Muscle of leg (tissue), 16 donors: ENCODE measurements at places on chromosomes 5 and 9. TPM values are rescaled to one million over a fixed set of nuclear protein-coding genes. Genes with fewer than 3 reads are reported as not detected.

GRCh38 chr5:58080573-58080972 lies 379.3 kb downstream of the PLK2 start:
- no peak for DNase-seq

DNA sequence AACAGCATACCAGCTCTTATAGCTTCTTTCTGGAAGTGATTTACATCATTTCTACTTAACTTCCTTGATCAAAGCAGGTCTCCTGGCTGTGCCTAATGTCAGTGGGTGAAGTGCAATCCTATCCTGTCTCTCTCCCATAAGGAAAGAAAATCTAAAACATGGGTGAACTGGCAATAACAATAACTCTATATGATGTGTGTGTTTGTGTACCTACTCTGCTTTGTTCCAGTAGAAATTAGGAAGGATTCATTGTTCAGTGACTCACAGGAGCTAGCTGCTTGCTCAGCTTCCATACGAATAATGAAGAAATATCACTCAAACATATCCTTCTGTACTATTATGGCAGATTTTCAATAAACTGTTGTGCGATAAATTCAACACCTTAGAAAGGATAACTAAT lies 123.7 kb downstream of the ADGRV1 start:
- DNase-seq, result no peak

DNA sequence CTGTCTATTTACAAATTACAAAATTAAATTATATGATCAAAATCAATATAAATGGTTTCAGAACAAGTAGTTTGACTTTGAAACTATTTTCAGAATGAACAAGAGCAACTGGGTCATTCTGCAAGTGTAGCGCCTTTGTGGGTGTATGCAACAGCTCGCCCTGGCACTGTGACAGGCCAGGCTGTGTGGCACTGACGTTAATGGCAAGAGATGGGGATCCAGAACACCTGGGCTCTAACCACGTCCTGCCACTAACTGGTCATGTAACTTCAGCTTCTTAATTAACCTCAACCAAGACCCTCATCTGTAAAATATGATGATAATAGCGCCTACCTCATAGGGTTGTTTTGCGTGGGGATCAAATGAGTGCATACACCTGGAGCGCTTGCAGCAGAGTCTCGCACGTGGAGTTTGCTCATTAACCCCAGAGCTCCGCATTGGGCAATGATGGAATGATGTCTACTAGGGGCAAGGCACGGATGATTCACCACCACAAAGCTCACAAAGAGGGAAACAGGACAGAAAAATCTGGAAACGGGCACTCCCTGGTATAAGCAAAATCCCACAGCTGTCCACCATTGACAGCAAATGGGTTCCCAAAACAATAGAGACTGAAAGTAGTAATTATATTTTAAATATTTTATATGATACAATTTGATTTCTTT lies 639.4 kb downstream of the SEMA5A start:
- DNase-seq, result no peak

DNA sequence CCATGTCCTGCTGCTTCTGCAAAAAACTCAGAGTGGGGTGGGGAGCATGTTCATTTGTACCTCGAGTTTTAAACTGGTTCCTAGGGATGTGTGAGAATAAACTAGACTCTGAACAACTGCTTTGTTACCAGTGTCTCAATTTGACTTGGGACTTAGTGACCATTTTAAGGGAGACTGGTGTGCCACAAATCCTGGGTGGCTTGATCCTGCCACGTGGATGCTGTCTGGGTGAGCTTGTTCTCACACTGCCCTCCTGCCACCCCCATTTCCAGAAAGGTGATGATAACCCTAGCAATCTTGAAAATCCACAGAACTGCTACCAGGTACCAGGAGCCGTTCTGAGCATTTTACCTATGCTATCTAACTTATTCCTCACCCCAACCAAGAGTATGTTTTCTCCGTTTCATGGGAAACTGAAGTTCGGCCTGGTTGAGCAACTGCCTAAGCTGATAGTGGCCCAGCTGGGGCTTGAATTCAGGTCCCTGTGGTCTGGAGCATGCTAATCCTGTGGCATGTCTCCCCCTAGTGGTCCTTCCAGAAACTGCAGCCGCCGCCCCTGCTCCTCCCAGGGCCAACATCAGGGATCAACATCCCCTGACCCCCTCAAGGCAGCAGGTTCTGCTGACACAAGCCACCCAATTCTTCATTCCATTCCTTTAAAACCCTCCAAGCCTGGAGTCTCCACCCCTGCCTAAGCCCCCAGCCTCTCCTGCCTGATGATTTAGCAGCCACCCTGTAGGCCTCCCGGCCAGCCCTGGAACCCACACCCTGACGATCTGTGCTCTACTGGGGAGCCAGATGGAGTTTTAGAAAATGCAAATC lies 2.8 kb downstream of the IL3 start:
- peak; percentile 48 for DNase-seq

- no peak for DNase-seq
Observed at GRCh38 chr5:66351813-66352212, 207.7 kb downstream of the SREK1 start.

DNA sequence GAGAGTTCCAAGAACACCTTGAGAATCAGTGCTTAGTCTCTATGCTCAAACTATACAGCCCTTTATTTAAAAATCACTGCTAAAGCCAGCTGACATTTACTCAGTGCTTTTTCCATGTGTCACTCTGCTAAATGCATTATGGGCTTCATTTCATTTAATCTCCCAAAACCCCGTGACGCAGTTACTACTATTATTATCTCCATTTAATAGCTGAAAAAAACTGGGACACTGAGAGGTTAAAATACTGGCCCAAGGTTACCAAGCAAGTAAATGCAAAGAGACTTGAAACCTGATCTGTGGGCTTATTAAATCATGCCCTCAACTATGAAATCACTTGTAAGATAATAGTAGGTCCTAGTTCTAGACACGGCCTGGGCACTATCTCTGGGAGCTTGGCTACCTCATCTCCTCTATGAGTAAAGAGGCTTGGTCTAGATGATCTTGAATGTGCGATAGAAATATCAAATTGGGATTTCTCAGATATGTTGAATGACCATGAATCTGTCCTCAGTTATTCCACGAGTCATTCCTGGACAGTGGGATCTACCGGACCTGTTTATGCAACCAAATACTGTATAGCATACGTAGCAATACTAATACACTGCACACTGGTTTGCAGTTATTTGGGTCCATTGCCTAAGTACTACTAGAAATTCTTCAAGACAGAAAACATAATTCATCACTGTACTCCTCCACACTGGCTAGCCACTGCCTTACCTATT lies 32.3 kb downstream of the MARCHF11 start:
- peak; percentile 7 for DNase-seq

- DNase-seq, result no peak
Observed at GRCh38 chr9:114626415-114627020, 15.4 kb downstream of the TMEM268 start.

DNA sequence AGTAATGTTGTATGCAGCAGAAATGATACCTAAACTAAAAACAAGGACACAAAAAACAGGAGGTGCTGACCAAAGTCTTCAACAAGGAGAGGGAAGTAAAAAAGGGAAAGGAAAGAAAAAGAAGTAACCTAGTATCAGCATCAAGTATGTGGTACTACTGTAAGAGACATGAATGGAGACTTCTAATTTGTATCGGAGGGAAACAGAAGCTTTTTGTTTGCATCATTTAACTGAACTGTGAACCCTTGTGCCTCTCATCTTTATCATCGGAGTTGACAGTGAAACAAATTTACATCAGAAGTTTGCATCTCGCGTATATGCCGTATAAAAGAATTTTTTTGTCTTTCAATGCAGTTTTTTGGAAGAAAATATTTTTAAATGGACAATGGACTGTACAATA lies 6.3 kb downstream of the SRP19 start:
- DNase-seq, result no peak

GRCh38 chr9:131915181-131915580 lies 164.5 kb downstream of the MED27 start:
- DNase-seq, result no peak

- DNase-seq, result no peak
Observed at GRCh38 chr9:69980041-69980440, 63.6 kb upstream of the MAMDC2 start.

DNA sequence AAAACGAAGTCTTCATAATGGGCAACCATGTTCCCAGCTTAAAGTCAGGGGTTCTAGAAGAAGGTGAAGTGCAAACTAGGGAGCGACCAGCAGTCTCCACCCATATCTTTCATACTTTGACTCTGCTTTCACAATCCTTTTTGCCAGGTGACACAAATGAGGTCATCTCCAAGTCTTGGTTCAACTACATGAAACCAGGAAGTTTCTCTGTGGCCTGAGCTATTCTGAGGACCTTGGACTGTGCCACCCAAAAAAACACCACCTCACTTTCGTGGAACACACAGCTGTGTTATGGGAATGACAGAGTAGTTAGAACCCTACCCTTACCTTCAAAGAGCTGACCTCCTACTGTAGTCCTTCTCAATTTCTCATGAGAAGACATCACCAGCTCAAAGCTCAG lies 309.2 kb downstream of the AGTPBP1 start:
- DNase-seq, result no peak

DNA sequence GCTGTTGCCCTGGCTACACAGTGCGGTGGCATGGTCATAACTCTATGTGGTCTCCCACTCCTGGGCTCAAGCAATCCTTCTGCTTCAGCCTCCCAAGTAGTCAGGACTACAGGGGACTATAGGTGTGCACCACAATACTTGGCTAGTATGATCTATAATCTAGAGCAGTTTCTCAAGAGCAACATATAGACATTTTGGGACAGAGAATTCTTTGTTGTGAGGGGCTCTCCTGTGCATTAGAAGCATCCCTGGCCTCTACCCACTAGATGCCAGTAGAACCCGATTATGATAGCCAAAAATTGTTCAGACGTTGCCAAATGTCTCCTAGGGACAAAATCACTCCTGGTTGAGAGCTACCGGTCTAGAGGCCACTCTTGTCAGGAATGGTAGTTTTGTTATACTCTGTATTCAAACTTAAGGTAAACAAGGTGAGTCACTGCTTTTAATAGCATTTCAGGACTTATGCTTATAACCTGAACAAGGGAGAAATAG lies 7.2 kb downstream of the ANKHD1 start:
- no peak for DNase-seq

GRCh38 chr5:50340757-50341156 lies 100.3 kb downstream of the EMB start:
- DNase-seq, result no peak

- peak; percentile 52 for DNase-seq
Observed at GRCh38 chr5:74766418-74766848, 484 bp downstream of the GFM2 start.

DNA sequence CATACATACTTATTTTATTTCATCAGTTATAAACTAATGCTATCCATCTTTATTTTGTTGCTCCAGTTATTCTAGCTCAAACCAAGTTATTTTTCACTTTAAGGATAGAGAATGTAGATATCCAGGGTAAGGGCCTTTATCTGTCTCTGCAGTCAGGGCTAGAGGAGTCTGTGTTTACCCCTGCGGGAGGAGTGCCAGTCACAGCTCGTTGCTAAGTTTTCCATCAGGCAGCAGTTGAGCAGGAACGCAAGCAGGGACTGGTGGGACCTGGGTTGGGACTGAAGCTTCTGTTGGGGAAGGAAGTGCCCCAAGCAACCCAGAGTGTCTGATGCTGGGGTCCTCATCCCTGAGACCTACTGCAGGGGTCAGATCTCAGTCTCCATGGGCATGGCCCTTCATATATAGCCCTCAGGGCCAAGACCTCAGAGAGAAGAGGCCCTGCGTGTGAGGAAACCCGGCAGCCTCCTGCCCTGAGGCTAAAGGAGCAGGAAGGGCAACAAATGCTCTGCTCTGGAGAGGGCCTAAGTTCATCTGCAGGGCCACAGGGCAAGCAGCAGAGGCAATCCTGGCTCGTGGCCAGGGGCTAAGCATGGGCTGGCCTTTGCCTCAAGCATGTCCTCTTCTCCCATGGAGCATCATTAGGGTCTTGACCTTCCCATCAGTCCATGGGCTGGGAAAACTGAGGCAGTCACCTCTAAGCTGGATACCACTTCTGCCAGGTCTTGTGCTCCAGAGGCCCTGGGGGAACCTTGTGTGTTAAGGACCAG lies 6.6 kb downstream of the SLC22A4 start:
- DNase-seq, result no peak

DNA sequence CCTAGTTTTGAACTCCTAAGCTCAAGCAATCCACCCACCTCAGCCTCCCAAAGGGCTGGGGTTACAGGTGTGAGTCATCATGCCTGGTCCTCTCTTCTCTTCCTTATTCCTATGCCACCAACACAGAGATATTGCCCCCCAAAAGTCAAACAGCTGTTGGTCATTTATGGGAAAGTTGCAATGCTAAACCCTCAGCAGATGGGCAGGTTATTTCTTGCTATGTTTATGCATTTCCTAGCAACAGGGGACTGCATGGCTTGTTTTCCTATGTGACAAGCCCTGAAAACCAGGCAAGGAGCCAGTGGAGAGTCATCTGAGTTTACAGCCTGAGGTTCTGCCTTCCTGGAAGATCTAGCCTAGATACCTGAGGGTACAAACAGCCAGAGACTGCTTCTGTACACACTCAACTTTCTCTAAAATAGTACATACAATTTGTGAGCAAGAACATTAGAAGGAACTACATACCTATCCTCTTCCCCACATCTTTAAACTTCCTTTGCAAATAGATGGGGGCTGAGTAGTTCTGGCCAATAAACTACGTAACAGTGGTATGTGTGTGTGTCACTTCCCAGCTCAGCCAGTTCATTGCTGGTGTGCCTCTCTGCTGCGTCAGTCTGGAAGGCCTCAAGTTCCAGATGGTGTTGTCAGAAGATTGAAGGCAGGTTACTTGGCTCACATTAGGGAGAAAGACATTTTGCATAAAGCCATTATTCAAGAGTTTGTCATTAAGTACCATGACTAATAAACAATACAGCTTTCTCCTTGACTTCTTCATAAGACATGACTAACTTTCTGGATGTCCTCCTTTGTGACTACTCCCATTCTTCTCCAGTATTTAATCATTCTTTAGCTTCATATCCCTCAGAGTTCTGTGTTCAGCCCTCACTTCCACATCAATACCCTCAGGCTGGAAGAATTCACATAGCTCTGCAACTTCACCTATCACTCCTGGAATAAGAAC lies 65.3 kb downstream of the CSNK1A1 start:
- peak; percentile 98 for DNase-seq

DNA sequence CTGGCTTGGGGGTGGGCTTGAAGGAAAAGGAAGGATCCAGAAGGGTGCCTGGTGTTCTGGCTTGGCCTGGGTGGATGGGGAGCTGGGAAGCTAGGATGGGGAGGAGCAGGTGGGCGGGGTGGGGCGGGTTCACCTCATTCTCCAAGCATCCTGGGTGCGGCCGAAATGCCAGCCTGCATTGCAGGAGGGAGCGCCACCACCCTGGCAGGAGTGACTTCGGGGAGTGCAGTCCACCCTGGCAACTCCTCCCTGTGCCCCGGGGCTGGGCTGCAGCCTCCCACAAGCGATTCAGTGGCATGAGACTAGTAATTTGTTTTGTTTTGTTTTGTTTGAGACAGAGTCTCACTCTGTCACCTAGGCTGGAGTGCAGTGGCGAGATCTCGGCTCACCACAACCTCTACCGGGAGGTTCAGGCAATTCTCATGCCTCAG lies 5.5 kb downstream of the TTC16 start:
- no peak for DNase-seq

The GLRA1 gene
- not detected for polyA plus RNA-seq

The OLFM1 gene
- 5.0 TPM for polyA plus RNA-seq

The LCN9 gene
- polyA plus RNA-seq, result not detected

The EFNA5 gene
- polyA plus RNA-seq, result 4.0 TPM

The ARL15 gene
- polyA plus RNA-seq, result 24.8 TPM

The PKD2L2 gene
- polyA plus RNA-seq, result 0.27 TPM

The JAKMIP2 gene
- 2.3 TPM for polyA plus RNA-seq

The SLC36A2 gene
- not detected for polyA plus RNA-seq
